ENCODE measurements at places on chromosomes 11 and 22.

DNA sequence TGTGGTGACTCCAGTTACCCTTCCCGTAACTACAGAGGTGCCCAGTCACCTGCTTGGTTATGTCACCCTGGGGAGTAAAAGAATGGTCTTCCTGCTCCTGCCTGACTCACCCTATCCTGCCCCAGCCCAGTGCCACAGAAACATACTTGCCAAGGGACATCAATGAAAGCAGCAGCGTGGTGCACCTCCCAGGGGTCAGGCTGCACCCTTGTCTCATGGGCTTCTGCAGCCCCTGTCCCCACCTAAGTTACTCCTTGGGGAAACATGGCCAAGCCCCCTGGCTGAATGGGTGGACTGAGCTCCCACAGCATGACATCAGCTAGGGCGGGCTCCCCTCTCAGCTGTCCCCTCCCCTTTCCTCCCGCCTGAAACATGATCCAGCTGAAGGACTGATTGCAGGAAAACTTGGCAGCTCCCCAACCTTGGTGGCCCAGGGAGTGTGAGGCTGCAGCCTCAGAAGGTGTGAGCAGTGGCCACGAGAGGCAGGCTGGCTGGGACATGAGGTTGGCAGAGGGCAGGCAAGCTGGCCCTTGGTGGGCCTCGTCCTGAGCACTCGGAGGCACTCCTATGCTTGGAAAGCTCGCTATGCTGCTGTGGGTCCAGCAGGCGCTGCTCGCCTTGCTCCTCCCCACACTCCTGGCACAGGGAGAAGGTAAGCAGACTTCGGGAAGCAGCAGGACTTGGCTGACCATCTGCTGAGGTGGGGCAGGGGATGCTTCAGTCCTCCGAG is at the start of gene HTR3A:
Gene HTR3A, plus strand, starts transcription at position 368 of the 730 bp plus-strand sequence. Its CDS starts 218 bp downstream, at position 586.
- DNase-seq, result no peak

GRCh38 chr11:30586251-30587144 is at the start of gene MPPED2:
TSS of gene MPPED2 (minus strand) at chr11:30586353. CDS start at chr11:30580373, 5,980 bp downstream.
- DNase-seq, result no peak

GRCh38 chr22:40176921-40177737 is 596 bp upstream of the TNRC6B start:
- DNase-seq, result no peak

DNA sequence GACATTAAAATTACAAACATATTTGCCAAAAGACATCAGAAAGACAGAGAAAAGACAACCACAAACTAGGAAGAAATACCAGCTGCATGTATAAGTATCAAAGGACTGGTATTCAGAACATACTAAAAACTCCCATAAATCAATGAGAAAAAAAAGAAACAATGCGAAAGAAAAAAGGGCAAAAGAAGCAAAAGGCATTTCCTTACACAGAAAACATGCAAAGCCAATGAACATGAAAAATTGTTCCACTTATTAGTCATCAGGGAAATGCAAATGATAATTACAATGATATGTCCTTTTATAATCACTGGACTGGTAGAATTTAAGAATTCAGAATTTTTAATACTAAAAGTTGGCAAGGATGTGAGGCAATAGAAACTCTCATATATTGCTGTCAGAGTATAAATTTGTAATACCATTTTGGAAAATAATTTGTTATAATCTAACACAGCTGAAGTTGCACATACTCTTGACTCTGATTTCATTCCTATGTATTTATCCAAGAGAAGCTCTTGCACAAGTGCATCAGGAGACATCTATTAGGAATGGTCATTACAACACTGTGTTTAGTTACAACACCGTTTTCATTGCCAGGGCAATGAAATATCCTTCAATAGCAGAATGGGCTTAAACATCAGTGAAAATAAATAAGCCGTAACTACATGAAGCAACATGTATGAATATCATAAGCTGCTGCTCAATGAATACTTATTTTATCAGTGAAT is 279.7 kb downstream of the SWAP70 start:
- DNase-seq, result no peak

DNA sequence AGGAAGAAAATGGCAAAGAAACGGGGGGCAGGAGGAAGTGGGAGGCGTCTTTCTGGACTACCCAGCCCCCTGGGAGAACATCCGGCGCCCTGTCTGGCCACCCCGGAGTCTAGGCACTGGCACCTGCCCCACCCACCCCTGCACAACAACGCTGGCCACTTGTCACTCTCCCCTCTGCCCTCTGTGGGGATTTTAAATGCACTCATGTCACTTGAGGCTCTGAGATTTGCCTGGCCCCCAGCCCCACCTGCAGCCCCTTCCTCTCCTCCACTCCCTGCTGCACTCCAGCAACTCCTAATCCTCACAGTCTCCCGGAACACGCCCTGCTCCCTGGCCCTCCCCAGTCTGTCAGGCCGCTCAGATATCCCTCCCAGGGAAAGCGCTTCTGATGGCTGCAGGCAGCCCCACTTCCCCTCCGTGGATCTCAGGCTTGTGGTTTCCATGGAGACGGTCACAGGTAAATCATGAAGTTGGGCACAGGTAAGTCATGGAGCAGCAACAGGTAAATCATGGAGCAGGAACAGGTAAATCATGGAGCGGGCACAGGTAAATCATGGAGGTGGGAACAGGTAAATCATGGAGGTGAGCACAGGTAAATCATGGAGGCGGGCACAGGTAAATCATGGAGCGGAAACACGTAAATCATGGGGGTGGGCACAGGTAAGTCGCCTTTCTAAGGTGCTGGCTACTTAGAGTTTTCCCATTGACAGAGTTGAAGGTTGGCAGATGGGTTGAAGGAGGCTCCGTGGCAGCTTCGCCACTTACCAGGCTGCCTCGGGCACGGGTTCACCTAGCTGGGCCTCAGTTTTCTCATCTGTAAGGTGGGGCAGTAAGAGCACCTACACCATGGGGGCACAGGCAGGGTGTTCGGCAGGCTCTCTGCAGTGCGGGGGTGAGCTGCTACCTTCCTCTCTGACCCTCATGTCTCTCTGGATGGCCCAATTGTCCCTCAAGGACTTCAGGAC is 79.0 kb upstream of the SHISAL1 start:
- no peak for DNase-seq
